ENCODE measurements at places on chromosomes 2 and 18.

GRCh38 chr18:50071397-50071796, 123.5 kb downstream of the MYO5B start:
- DNase-seq, result no peak

DNA sequence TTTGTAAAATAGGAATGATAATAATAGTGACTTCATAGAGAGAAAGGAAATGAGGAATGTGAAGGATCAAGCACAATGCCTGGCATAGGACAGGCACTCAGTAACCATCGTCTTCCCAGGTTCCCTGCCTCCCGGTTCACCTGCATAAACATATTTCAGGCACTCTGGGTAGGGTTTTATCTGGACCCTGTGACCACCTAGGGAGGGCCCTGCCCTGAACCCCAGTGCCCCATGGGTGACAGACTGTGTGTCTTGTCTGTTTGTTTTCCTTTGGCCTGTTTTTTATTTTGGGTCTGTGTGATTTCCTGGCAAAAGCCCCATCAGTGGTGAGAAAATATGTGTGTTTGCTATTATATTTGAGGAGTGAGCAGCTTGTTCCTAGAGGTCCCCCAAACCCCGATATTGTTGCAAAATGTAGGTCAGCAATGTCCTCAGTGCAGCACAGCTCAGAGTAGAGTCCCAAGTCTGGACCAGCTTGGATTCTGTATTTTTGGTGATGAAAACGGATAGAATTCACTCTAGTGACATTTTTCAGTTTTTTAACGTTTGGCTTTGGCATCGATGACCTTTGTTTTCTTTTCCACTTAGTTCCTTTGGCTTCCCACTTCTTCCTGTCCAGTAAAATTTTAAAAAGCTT, 9.6 kb upstream of the NT5C1B start:
- DNase-seq, result no peak

GRCh38 chr18:46113751-46114150, 9.6 kb downstream of the HAUS1 start:
- no peak for DNase-seq

- DNase-seq, result no peak
Observed at GRCh38 chr2:7437141-7437540, 519.9 kb downstream of the RNF144A start.

GRCh38 chr2:97763176-97763845, 49.9 kb downstream of the ZAP70 start:
- no peak for DNase-seq

- no peak for DNase-seq
Observed at GRCh38 chr2:68214381-68214780, 38.0 kb downstream of the PPP3R1 start.

- no peak for DNase-seq
Observed at GRCh38 chr2:166676716-166677115, 182.7 kb upstream of the SCN7A start.

DNA sequence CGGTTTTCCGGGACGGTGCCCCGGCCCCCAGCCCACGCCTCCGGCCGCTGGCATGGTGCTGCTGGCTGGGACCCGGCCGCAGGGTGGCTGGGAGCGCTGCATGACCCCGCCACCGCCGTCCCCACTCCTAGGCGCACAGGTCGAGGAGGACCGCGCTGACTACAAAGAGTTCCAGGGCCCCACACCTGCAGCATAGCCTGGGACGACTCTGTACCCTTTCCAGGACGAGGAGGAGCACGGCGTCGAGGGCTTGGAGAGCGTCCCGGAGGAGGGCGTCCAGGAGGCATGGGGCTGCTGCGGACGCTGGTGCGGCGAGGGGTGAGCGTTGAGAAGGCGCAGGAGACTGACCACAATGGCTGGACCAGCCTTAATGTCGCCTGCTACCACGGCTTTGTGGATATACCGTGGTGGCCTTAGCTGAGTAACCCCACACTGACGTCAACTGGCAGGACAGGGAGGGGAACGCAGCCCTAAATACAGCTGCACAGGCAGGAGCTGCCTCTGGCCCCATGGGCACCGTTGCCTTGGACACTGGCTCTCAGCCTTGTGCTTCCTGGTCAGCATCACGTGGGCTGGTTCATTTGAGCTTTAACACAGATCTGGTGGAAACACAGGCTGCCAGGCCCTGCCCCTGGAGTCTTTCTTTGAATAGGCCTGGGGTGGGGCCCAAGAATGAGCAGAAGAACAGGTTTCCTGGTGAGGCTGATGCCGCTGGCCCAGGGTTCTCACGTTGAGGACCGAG, 40.9 kb upstream of the TRIM43B start:
- peak; percentile 26 for DNase-seq

GRCh38 chr2:167942366-167943081, 304.9 kb downstream of the STK39 start:
- DNase-seq, result no peak

- DNase-seq, result no peak
Observed at GRCh38 chr2:88500691-88501090, 48.2 kb upstream of the FOXI3 start.

- peak; percentile 22 for DNase-seq
Observed at GRCh38 chr2:120251880-120252224, 800 bp upstream of the RALB start.

GRCh38 chr2:55761526-55761925, 67.9 kb upstream of the PNPT1 start:
- DNase-seq, result no peak

- DNase-seq, result no peak
Observed at GRCh38 chr18:37403100-37403781, 162.4 kb downstream of the CELF4 start.

DNA sequence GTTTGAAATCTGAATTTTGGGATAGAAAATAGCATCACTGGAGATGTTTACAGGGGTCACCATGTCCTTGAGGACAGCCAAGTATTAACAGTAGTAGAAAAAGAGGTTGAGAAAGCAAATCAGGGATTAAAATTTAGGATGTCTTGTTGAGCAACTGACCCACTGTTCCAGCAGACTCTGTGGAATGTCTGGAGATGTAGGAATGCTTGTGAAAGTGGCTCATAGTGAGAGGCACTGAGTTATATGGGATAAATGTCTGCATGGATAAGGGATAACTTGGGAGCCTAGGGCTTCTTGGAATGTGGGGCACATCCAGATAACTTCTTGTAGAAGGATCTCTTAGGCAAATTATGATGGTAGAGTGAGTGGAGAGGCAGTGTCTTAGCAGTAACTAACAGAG, 495.0 kb downstream of the TMX3 start:
- DNase-seq, result no peak

- no peak for DNase-seq
Observed at GRCh38 chr2:118095610-118096009, 7.3 kb downstream of the INSIG2 start.

GRCh38 chr18:26103579-26103978, 13.2 kb upstream of the SS18 start:
- no peak for DNase-seq

DNA sequence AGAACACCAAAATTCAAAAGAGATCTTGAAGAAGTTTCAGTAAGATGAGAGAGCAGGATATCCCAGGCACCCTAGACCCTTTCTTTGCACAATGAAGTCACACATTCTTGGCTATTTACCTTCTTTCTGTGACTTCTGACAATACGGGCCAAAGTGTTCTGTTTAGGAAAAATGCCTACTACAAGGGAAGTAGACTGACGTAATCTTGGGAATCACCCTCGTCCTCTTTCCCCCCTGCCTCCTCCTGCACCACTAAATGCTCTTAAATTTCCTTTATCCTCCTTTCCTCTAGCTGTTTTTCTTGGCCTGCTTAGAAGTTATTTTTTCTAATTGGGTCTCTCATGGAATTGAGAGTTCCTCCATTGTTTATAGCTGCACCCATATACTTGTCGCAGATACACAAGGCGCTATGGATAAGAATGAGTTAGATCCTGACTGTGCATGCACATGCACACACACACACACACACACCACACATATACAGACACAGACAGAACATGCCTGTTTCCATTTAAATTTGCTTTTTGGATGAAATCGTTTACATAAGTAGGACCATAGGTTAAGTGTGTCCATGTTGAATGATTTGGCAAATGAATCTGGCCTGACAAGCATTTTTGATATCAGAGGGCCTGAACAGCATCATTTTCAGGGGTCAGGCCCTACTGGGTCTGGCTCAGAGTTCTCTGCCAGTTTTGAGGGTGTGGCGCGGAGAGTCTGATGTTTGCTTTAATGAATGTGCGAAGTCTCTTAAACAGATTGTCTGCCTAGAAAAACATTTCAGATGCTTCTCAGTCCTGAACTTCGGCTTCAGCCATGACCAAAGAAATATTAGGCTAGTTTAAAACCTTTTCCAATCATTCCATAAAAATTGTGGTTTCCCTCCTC, 131.9 kb upstream of the NT5C1B start:
- no peak for DNase-seq

DNA sequence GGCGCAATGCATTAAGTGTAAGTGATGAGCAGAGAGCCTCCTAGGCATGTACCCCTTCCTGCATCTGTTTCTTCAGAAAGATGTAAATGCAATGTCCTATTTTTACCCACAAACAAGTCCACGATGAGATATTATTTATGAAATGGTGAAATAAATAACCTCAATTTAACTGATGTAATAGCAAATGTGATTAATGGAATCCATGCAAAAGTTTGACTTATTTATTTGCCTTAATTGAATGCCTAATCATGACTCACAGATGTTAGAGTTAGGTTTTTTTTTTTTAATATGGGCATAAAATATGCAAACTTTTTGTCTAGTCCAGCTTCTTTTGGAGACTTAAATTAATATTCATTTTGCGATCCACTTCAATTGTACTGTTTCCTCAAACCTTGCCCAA, 67.7 kb upstream of the ITGA4 start:
- DNase-seq, result no peak

DNA sequence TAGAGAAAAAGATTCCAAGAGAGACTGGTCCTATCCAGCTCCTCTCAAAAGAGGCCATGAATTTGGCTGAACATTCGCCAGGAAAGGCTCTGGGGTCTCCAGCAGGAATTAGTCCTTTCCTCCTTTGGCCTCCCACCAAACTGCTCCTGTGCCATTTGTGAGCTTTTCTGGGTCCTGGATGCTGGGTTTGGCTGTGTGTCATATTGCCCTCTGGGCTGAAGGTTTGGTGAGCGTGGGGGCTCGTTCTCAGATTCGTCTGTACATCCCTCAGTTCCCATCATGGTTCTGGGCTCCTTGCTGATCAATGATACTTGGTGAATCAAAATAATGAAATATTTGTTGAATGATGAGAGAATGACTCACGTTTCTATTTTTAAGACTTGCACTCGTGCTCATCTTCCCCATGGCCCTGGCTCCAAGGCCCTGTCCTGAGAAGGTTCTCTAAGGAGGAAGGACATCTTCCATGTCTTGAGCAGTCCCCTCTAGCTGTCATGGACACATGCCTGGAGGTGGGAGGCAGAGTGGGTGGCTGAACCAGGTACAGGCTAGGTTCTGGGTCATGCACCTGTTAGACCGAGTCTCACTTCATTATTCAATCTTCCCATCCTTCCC, 47.8 kb upstream of the RHOB start:
- no peak for DNase-seq

- no peak for DNase-seq
Observed at GRCh38 chr2:239283961-239284795, 116.6 kb downstream of the HDAC4 start.
